ENCODE measurements at places on chromosomes 11 and 22. TPM values are rescaled to one million over a fixed set of nuclear protein-coding genes. Genes with fewer than 3 reads are reported as not detected.

DNA sequence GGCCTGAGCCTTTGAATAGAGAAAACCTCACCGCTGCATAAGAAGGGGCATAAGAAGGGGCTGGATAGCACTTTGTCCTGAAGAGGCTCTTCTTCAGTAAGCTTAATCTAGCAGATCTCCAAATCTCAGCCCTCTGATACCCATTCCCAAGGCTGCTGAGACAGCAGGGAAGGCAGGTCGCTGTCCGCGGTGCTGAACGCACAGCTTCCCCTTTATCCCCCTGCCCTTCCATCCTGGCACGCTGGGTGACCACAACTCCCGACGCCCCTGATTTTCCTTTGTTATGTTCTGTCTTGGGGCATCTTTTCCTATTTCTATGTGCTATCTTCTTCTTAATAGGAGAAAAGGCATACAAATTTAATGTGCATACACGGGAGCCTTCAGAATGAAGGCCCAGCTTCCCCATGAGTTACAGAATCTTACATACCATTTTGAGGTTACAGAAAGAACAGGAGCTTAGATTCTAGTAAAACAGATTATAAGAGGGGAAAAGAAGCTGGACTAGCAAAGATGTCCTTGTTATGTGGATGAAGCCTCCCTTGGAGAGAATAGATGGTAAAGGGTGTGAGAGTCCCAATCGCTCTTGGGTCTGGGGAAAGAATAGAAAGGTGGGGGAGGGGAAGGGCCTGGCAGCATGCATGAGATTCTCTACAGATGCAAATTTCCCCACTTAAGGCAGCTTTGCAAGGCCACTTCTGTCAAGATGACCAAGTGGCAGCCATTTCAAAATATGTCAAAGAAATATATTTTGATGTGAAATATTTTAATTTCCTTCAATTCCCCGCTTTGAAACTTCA lies 5.7 kb upstream of the SULT4A1 start:
- no peak for DNase-seq
- peaks cover 4% of the 10 kb centered on the region for H3K36me3 ChIP-seq
- no peak overlapping the region for H3K4me3 ChIP-seq
- H3K4me1 ChIP-seq, result no peaks in the 10 kb centered on the region

The NLRP14 gene
- not detected for total RNA-seq

The USH1C gene
- not detected for total RNA-seq

The LRRC4C gene
- 0.64 TPM for total RNA-seq

The OR52N4 gene
- not detected for total RNA-seq

GRCh38 chr11:60840470-60841430 lies 1.2 kb upstream of the CCDC86 start:
- H3K4me1 ChIP-seq, result peaks cover 30% of the 10 kb centered on the region
- no peak overlapping the region for H3K27ac ChIP-seq
- no peak for DNase-seq
- peak overlapping the region; percentile 53 for H3K4me3 ChIP-seq
- H3K27me3 ChIP-seq, result peaks cover 8% of the 10 kb centered on the region
- H3K36me3 ChIP-seq, result no peaks in the 10 kb centered on the region

The RELT gene
- total RNA-seq, result 9.2 TPM

GRCh38 chr11:123532131-123532530 lies 102.1 kb downstream of the GRAMD1B start:
- no peak overlapping the region for H3K4me3 ChIP-seq
- peaks cover 6% of the 10 kb centered on the region for H3K27me3 ChIP-seq
- H3K4me1 ChIP-seq, result peaks cover 34% of the 10 kb centered on the region
- no peak for DNase-seq
- no peaks in the 10 kb centered on the region for H3K36me3 ChIP-seq
- no peak overlapping the region for H3K27ac ChIP-seq

- H3K4me1 ChIP-seq, result no peaks in the 10 kb centered on the region
- no peaks in the 10 kb centered on the region for H3K27me3 ChIP-seq
- no peak for DNase-seq
- H3K27ac ChIP-seq, result no peak overlapping the region
- H3K36me3 ChIP-seq, result no peaks in the 10 kb centered on the region
Observed at GRCh38 chr11:26834601-26835000, 112.7 kb upstream of the SLC5A12 start.

DNA sequence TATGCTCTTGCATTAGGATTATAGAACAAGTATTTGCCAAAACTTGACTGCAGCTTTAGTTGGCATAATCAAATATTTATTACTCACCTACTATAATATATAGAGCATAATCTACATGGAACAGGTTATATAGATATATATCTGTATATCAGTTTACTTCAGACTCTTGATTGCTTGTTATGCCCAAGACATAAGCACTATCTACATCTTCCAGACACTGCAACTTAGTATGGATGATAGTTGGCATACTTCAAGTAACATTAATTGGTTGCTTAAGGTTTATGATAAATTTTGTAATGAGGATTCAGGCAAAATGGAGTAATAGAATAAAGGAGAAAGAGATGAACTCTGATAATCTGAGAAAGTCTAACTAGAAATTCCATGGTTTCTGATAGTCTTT lies 1.0 kb downstream of the CCDC15 start:
- H3K36me3 ChIP-seq, result no peaks in the 10 kb centered on the region
- H3K27me3 ChIP-seq, result peaks cover 2% of the 10 kb centered on the region
- DNase-seq, result no peak

- no peaks in the 10 kb centered on the region for H3K36me3 ChIP-seq
- no peak overlapping the region for H3K4me3 ChIP-seq
- H3K4me1 ChIP-seq, result no peaks in the 10 kb centered on the region
- no peaks in the 10 kb centered on the region for H3K27me3 ChIP-seq
- DNase-seq, result no peak
Observed at GRCh38 chr11:1979607-1980006, 18.0 kb downstream of the H19 start.

The VSIG10L2 gene
- total RNA-seq, result not detected

GRCh38 chr11:92558323-92558722 lies 333.7 kb downstream of the FAT3 start:
- H3K4me1 ChIP-seq, result no peaks in the 10 kb centered on the region
- H3K36me3 ChIP-seq, result no peaks in the 10 kb centered on the region
- no peak overlapping the region for H3K4me3 ChIP-seq

GRCh38 chr11:47716692-47717091 lies 1.5 kb upstream of the AGBL2 start:
- H3K4me3 ChIP-seq, result no peak overlapping the region
- peaks cover 2% of the 10 kb centered on the region for H3K4me1 ChIP-seq
- no peak for DNase-seq
- no peaks in the 10 kb centered on the region for H3K36me3 ChIP-seq
- peaks cover 2% of the 10 kb centered on the region for H3K27me3 ChIP-seq

The CALCA gene
- not detected for total RNA-seq

The PATE2 gene
- total RNA-seq, result not detected

- no peak for DNase-seq
- H3K27ac ChIP-seq, result peak overlapping the region; percentile 35
- H3K27me3 ChIP-seq, result peaks cover 6% of the 10 kb centered on the region
- H3K36me3 ChIP-seq, result no peaks in the 10 kb centered on the region
- H3K4me1 ChIP-seq, result no peaks in the 10 kb centered on the region
Observed at GRCh38 chr22:48587236-48587865, 1240.3 kb downstream of the BRD1 start.

The C11orf91 gene
- not detected for total RNA-seq

The RAB39A gene
- total RNA-seq, result 21.9 TPM

The RNF26 gene
- total RNA-seq, result 20.6 TPM

GRCh38 chr11:79546351-79546750 lies 105.5 kb upstream of the TENM4 start:
- H3K27ac ChIP-seq, result no peak overlapping the region
- DNase-seq, result no peak
- H3K4me1 ChIP-seq, result no peaks in the 10 kb centered on the region

DNA sequence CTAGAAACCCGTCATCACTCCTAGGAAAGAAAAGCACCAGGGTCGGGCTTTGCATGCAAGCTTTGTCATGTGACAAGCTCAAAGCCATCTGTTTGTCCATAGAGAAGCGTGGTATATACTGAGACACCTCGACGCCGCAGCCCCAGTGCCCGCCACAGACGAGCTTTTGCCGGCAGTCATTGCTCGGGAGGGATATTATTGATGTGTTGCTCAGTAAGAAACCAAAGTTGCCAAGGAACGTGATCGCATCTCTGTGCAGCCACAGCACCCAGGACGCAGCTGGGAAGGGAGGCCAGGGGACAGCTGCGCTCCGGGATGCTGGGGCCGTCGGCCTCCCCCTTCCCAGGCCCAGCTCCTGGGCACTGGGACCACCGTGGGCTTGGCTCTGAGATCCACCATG lies 89.5 kb upstream of the KCNQ1OT1 start:
- H3K27ac ChIP-seq, result no peak overlapping the region
- H3K27me3 ChIP-seq, result peaks cover 11% of the 10 kb centered on the region
- peak; percentile 14 for DNase-seq
- H3K4me3 ChIP-seq, result no peak overlapping the region
- H3K36me3 ChIP-seq, result peaks cover 8% of the 10 kb centered on the region

The HBG1 gene
- not detected for total RNA-seq

All from glutamatergic neuron (in vitro differentiated cells).